ENCODE measurements at places on chromosomes 6 and 20.

- no peak for DNase-seq
Observed at GRCh38 chr20:63964412-63964811, 5.3 kb downstream of the ZNF512B start.

DNA sequence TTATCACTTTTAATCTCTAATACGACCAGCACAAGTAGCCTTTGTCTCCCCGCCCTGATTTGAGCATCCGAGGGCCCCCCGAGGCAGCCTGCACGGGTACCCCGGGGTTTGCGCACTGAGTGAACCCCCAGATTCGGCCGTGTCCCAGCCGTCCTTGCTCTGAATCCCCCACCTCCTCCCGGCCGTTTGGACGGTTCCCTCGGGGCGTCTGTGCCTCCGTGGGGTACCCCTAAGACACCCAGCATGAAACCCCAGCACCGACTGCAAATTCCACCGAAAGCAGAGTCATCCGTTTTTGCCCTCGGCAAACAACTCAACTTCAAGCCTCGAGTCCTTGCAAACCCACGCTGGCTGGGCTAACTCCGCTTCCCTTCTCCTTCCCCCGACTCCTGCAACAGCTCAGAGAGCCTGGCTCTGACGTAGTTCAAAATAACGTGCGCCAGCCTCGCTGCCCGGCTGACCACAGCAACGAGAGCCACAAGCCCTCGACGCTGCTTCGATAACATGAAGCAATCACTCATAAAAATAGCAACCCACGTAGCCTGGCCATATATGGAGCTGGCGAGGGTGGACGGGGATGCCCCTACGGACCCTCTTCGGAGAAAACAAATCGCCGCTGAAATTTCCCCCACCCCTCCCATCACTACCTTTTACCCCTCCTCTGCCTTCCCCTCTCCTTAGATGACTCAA, 764 bp upstream of the SNAP25 start:
- peak; percentile 17 for DNase-seq

DNA sequence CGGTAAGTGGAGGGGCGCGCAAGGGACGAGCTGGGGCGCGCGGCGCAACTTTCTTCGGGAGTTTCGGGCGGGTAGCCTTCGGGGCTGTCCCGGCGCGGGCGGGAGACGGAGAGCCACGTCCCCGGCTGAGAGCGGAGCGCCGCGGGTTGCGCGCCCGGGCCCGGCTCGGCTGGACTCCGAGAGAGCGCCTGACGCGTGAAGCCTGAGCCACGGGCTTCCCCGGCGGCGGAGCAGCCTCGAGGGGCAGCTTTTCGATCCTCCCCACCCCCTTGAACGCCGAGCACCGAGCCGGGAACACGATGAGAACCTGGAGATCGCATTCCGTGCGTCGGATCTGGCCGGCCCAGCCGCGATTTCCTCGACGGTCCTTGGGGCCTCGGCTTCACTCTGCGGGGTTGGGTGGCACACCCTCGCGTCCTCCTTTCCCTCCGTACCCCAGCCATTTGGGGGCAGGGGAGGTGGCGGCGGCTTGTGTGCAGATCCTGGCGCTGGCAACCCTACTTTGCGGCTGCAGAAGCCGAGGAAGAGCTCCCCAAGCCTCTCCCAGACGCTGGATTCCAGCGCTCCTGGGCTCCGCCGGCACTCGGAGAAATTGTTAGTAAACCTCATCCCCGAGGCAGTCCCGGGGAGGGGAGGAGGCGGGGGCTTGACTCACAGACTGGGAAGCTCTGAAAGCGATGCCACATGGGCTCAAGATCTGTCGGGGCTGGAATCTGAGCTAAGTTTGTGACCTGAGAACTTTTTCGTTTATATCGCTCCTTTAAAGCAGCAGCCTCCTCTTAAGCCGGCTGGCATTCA, 572 bp downstream of the DSE start:
- peak; percentile 44 for DNase-seq

DNA sequence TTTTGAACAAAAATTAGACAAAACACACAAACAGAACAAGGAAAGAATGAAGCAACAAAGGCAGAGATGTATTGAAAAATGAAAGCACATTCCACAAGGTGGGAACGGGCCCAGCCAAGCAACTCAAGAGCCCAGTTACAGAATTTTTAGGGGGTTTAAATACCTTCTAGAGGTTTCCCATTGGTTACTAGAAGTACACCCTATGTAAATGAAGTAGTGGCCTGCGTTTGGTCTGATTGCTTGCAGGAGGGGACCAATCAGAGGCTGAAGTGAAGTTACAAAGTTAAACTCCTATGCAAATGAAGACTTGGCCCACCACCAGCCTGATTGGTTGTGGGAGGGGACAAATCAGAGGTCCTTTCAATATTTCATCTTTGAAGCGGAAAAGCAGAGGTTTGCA, 593.7 kb upstream of the MMS22L start:
- DNase-seq = no peak

DNA sequence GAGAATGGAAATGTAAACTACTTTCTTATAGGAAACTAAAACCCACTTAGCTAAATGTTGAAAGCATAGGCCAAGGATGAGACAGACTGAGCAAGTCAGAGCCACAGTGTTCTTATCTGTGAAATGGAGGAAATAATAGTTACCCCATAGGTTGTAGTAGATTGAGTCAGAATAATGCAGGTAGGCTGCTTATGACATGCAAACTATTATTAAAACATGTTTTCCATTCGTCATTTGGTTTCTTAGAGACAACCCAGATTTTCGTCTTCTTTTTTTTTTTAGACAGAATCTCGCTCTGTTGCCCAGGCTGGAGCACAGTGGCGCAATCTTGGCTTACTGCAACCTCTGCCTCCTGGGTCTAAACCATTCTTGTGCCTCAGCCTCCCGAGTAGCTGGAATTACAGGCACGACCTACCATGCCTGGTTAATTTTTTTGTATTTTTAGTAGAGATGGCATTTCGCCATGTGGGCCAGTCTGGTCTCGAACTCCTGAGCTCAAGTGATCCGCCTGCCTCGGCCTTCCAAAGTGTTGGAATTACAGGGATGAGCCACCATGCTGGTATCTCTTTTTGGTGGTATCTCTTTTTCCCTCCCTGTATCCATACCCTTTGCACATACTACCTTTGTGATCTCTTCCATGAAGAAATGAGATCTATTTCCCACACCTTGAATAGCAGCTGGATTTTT, 196.5 kb upstream of the ZNF217 start:
- DNase-seq = no peak

GRCh38 chr6:161462148-161462547, 188.3 kb upstream of the AGPAT4 start:
- DNase-seq = no peak

- DNase-seq = no peak
Observed at GRCh38 chr6:134427721-134428120, 109.8 kb upstream of the SGK1 start.

GRCh38 chr6:136719280-136720044, 72.8 kb downstream of the MAP3K5 start:
- no peak for DNase-seq

DNA sequence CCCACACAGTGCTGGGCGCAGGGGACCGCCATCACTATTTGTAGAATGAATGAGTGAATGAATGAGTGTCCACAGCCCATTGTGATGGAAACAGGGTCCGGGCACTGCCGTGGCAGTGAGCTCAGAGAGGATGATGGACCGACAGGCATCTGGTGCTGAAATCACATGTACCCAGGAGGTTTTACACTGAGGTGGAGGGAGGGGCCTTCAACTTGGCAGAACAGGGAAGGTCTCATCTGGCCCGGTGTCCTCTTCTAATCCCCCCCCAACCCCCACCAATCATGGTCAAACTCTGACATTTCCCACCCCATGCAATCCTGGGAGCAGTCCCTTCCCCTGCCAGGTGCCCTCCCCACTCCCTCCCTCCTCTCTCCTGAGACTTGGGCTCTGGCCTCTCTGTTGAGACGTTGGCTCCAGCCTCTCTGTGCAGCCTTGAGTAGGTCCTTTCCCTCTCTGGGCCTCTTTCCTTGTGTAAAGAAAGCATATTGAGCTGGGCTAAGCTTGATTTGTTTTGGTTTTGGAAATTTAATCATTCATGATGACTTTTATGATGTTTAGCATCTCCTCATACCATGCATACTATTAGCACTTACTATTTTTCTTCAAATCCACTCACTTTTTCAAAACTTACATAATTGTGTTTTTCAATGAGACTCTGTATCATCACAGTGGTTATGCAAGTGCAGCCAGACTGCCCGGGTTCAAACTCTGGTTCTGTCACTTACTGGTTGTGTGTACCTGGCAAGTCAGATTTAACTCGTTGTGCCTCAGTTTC, 10.8 kb downstream of the KIAA1755 start:
- no peak for DNase-seq

- DNase-seq = no peak
Observed at GRCh38 chr20:23613676-23614075, 8.0 kb upstream of the CST9 start.

DNA sequence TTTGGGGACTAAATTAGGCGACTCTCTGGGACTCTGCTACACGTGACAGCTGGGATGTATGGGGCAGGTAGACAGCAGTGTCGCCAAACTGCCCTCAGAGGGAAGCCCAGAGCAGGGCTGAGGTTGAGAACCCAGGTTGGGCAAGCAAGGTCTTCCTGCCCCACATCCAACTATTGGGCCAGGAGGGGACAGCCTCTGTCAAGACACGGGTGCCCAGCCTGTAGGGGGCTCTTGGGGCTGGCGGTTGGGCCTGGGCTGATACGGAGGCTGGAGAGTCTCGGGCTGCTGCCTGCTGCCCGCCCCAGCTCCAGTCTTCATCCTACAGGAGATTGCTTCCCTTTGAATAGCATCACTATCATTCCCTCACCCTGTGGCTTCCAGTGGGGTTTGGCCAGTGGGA, 33.3 kb downstream of the CPNE5 start:
- no peak for DNase-seq

- no peak for DNase-seq
Observed at GRCh38 chr6:119661628-119662027, 312.1 kb upstream of the MAN1A1 start.

GRCh38 chr6:134636186-134636799, 313.6 kb downstream of the ALDH8A1 start:
- peak; percentile 28 for DNase-seq

DNA sequence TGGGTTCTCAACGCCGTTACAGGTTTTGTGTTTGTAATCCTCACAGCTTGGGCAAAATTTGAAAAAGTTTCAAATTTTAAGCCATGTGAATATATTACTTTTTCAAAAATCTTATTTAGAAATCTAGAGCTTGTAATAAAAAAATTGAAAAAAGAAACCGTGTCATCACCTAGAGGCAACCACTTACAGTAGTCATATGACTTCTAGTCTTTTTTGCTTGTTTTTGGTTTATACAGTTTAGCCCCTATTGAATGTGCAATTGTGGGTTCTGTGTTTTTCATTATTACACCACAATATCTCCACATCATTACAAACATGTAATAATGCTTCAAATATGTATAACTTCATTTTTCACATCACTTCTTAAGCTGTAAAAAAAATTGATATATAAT, 888 bp downstream of the DYNLRB1 start:
- no peak for DNase-seq

DNA sequence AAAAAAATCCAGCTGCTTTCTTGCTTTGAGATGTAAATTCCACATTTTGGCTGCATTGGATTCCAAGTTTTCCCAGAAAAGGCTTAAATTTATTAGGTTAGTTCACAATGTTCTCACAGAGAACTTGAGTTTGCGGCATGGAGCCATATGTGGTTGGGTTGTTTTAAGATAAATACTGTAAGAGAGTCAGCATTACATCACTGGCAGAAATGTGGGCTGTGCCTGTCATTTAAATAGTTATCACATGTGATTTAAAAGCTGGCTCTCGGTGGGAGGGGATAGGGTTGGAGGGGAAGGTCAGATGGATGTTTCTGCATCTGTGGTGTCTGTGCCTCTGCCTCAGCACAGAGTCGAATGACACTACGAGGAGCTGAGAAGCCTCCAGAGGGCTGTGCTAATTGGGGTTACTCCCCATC, 73.8 kb upstream of the SCP2D1 start:
- no peak for DNase-seq

- no peak for DNase-seq
Observed at GRCh38 chr6:135993361-135993760, 141.9 kb downstream of the PDE7B start.

DNA sequence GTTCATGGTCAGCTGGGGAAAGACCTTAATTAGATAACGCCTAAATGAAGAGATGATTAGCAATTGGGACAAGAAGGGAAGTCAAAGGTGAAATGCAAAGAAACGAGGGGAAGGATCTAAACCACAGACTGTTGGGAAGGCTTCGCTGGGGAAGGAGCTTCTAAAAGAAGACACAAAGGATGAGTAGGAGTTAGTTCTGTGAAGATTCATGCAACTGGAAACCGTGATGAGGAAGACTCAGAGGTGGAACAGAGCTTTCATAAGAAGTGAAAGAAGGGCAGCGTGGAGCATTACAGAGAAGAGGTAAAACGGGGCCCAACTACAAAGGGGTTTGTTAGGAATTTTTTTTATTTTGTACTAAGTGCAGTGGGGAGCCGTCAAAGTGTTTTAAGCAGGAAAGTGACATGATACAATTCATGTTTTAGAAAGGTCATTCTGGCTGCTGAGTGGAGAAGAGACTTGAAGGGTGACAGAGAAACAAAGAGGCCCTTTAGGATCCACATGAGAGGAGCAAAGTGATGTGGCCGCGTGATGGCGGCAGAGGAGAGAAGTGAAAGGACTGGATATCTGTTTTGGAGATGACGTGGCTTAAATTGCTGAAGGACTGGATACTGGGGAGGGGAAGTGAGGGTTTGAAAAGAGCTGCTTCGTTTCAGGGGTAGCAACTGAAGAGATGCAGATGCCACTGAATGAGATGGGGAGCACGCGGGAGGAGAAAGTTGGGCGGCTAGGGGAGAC, 33.6 kb downstream of the TTI1 start:
- DNase-seq = no peak

DNA sequence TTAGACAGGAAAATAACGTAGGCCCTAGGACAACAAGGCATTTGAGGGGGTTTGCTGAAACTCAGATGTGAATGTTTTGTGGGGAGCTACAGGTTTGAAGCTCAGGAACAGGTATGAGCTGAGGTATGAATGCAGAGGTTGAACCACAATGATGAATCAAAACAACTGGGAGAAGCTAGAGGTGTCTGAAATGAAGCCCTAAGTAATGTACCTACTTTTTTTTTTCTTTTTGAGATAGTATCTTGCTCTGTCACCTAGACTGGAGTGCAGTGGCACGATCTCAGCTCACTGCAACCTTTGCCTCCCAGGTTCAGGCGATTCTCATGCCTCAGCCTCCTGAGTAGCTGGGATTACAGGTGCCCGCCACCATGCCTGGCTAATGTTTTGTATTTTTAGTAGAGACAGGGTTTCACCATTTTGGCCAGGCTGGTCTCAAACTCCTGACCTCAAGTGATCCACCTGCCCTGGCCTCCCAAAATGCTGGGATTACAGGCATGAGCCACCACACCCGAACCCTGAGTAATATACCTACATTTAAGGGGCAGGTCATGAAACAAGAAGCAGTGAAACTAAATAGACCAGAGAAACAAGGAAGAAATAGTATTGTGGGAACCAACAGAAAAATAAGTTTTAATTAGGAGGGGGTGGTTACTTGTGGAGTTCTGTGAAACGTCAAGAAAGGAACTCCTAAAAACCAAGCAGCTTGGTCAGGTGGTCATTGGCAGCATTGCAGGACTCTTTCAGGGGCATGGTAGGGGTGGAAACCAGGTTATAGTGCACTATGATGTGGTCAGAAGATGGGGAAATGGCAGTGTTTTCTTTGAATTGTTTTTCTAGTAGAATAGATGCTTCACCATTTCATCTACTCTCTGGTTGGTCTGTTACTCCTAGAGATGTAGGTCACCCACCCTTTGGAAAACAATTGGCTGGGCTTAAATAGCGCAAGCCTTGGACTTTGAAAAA, 138.1 kb downstream of the CD164 start:
- no peak for DNase-seq

- DNase-seq = no peak
Observed at GRCh38 chr6:104860221-104860620, 502 bp upstream of the HACE1 start.
